OCI-LY7 (cell line): ENCODE measurements at places on chromosomes 2 and 18. TPM values are rescaled to one million over a fixed set of nuclear protein-coding genes. Genes with fewer than 3 reads are reported as not detected.

AP1S3 gene
- 32.1 and 42.6 TPM in 2 replicates for total RNA-seq

GRCh38 chr2:233101816-233102215 lies 41.7 kb downstream of the INPP5D start:
- peak; percentile 68 for DNase-seq

ALLC gene
- not detected in 2 replicates for total RNA-seq

RNF25 gene
- 24.0 and 25.7 TPM in 2 replicates for total RNA-seq

GRCh38 chr2:62822549-62822948 lies 117.0 kb downstream of the EHBP1 start:
- DNase-seq, result no peak

GRCh38 chr2:118881490-118882129 lies 34.2 kb upstream of the EN1 start:
- peak; percentile 74 for DNase-seq

DNA sequence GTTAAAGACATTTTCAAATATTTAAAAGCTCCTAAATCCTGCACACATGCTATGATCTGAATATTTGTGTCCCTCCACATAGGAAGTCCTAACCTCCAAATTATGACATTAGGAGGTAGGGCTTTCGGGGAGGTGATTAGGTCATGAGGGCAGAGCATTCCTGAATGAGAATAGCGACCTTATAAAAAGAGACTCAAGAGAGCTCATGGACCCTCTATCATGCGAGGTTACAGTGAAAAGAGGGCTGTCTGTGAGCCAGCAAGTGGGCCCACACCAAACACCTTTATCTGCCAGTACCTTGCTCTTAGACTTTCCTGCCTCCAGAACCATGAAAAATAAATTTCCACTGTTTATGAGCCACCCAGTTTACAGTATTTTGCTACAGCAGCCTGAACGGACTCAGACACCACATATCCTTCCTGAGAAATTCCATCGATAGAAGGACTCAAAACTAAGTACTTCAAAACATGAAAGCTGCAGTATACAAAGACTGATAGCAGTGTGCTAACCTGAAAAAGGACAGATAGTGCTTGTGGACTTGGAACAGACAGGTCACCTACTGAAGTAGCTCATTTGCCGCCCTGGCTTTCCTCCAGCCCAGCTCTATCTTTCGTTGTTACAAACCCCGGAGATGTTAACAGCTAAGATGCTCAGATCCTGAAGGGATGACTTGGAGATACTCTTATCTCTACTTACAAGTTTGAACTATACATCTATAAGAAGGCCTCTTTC lies 13.8 kb downstream of the FAM210A start:
- no peak for DNase-seq

RBM44 gene
- 0.72 and 0.79 TPM in 2 replicates for total RNA-seq

- DNase-seq, result no peak
Measured at GRCh38 chr2:107111623-107112022, 225.7 kb upstream of the ST6GAL2 start.
